NCI-H2171 (cell line): ENCODE measurements at places on chromosomes 4 and X.

DNA sequence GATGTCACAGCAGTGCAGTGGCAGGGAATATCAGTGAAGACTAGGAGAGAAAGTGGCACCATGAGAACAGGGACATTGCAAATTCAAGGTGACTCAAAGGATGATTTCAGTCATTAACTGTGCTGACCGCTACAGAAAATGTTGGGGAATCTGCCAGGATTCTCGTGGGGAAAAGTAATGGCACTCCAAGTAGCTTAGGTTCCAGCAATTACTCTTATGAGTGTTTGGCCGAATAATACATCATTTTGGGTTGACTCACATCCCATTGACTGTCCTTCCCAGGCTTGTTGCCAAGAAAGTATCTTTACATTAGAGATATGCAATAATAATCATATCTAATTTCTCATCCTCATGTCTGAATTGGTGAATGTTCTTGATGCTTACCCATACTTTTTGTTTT, 1411.1 kb upstream of the PCDH7 start:
- no peak for DNase-seq

DNA sequence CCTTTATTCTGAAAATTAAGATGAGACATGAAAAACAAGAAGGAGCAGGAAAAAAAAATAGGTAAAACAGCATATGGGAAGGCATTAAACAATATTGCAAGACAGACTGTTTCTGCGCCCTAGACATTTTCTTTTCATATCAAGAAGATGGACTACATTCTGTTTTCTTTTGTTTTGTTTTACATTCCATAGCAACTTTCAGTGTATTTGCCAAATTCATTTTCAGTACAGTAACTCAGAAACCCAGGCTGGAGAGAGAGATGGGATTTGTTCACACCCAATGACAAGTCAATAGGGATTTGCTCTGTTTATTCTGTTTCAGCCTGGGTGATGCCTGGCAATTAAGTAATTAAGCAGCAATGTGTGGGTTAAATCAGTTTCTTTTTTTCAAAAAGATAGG, 892.8 kb upstream of the DIAPH2 start:
- DNase-seq = no peak

GRCh38 chr4:142960126-142960525, 114.0 kb upstream of the INPP4B start:
- no peak for DNase-seq

- no peak for DNase-seq
Measured at GRCh38 chrX:26442340-26442739, 226.4 kb downstream of the MAGEB5 start.

- no peak for DNase-seq
Measured at GRCh38 chrX:17608888-17609287, 128.4 kb upstream of the SCML1 start.

- no peak for DNase-seq
Measured at GRCh38 chr4:123246085-123246484, 150.5 kb upstream of the SPRY1 start.

- no peak for DNase-seq
Measured at GRCh38 chrX:27890611-27891010, 82.8 kb downstream of the MAGEB10 start.

GRCh38 chrX:69991685-69992084, 58.1 kb downstream of the AWAT2 start:
- peak; percentile 24 for DNase-seq

GRCh38 chr4:177047070-177047850, 254.5 kb upstream of the VEGFC start:
- no peak for DNase-seq

- DNase-seq = no peak
Measured at GRCh38 chr4:159038536-159038935, 64.3 kb upstream of the RAPGEF2 start.

DNA sequence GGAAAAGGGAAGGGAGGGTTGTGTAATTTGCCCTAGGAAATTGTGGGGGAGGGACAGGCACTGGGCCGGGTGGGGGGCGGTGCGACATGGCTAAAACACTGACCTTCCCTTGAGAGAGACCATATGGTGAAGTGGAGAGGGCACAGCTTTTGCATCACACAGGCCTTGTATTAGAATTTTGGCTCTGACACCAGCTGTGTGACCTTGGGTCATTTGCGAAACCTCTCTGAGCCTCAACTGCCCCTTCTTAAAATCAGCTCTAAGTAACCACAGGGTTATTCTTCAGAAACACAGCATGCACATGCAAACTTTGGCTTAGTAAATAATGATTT, 25.8 kb downstream of the PDGFRA start:
- no peak for DNase-seq

GRCh38 chr4:24965627-24966026, 52.8 kb upstream of the CCDC149 start:
- DNase-seq = no peak

DNA sequence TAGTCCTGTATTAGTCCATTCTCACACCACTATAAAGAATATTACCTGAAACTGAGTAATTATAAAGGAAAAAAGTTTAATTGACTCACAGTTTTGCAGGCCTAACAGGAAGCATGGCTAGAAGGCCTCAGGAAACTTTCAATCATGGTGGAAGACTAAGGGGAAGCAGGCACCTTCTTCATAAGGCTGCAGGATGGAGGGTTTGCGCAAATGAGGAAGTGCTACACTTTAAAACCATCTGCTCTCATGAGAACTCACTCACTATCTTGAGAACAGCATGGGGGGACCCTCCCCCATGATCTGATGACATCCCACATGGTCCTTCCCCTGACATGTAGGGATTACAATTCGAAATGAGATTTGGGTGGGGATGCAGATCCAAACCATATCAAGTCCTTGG, 12.1 kb upstream of the MAGEA11 start:
- DNase-seq = no peak

- DNase-seq = no peak
Measured at GRCh38 chrX:153973127-153974002, 811 bp downstream of the TMEM187 start.

DNA sequence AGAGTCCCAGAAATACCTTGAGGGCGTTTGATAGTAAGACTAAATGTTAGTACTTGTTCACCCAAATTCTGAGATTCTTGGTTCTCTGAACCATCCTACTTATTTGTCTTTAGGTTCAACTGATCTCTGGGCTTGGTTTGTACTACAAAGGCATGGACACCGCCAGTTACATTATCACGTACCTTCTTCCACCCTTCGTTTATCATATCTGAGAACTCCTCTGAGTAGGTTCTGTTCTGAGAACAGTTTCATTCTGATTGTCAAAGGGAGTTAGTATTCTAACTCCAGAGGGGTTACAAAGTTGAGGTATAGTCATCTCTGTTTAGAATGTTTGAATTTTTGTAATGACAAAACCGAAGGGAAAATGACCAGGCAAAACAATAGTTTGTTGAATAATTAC, 19.3 kb downstream of the ZFX start:
- DNase-seq = no peak

- no peak for DNase-seq
Measured at GRCh38 chr4:176579226-176579625, 213.5 kb downstream of the VEGFC start.

DNA sequence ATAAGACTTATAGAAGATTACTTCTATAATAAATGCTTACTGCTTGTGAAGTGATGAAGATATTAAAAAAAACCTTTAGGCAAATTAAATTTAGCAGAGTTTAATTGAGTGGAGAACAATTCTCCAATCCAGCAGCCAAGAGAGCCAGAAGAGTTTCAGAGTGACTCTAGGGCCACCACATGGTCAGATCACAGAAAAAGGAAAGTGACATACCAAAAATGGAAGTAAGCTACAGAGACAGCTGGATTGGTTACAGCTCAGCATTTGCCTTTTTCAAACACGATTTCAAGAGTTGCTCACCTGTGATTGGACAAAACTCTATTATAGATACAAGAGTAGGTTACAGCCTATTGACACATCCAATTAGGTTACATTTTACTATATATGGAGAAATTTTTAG, 79.0 kb upstream of the TRAM1L1 start:
- no peak for DNase-seq

DNA sequence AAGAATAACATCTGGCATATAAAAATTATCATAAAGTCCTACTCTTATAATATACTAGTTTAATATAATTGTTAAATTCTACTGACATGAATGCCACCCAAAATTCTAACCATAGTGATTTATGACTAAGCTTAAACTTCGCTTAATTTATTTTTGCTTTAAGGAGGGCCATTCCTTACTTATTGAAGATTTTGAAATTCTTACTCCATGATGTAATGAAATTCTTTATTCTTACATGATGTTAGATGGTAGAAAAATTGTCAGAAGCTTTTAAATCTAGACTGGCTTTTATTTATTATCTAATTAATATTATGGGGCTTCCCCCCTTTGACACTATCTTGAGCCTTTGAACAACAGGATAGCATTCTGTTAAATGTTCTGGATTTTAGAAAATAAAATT, 19.5 kb upstream of the SUPT20HL2 start:
- no peak for DNase-seq

GRCh38 chr4:96056346-96056934, 216.5 kb downstream of the PDHA2 start:
- DNase-seq = no peak

GRCh38 chr4:76028350-76028765, 5.1 kb upstream of the CXCL10 start:
- no peak for DNase-seq

DNA sequence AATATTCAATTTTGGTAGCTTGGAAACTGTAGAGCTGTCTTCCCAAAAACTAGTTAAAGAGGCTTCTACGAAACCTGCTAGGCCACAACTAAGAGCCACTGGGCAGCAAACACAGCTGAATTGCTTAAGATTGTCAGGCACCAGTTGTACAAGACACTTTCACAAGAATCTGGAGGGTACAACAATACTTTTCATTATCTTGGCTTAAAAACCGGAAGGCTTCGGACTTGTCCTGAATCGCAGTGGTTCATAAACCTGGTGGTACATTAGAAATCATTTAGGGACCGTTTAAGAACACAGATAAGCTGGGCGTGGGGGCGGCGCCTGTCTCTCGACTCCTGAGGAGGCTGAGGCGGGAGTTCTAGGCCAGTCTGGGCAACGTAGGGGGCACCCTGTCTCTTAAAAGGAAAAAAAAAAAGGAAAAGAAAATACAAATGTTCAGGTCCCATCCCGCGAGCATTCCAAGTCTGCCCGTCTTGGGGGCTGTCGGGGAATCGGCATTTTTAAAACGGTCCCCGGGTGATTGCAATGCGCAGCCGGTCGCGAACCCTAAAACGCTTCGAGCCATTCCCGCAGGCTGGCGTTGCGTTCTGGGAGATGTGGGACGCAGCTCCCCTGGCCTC, 763 bp downstream of the PYURF start:
- no peak for DNase-seq

DNA sequence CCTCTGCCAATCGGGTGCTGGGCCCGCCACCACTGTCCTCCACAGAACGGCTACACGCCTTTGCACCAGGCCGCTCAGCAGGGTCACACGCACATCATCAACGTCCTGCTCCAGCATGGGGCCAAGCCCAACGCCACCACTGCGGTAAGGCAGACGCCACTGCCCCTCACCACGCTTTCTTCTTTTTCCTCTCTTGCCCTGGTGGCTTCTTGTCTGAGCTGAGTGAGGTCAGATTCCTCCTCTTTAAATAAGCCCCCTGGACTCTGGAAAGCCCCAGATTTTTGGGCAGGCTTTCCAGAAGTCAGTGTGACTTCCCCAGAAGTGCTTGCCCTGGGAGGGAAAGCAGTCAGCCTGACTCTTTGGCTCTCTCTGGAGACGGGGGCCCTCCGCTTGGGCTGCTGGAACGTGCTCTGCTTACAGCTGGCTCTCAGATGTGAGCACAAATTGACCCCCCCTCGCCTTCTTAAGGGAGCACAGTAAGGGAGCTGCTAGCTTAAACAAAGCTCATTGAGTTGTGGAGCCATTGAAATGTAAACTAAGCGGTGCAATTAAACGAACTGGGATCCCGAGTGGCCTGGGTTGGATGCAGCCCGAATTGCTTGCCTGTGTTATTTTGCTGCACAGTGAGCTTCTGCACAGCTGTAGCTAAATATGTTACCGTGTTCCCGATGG, 243.1 kb downstream of the ANK2 start:
- DNase-seq = peak; percentile 80

DNA sequence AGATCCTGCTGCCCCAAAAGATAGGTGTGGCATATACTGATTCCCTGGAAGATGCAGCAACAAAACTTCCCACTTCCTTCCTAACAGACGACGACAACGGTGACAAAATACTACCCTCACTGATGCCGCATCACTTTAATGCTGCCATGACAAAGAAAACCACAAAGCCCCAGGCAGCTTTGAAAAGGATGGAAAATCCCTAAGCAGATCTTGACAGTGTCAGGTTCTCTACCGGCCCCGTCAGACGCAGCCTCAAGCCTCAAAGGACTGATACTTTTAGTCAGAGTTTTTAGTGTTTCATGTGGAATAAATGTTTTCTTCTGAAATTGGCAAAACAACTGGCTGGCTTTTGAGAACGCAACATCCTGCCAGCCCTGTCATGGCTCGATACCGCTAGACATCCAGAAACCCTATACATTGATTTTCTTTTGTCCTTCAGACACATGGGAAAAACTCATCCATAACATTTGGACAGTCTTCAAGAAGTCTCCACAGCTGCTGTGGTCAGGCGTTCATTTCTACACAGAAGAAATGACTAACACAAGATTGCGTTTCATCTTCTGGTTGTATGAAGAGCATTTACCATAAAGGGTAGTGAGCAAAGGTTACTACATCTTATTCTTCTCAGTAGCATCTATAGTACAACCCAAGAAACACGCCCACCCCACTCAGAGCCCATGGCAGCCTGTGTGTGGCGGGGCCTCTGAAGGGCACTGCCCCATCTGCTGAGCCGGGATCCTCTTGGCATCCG, 60.1 kb downstream of the GATB start:
- no peak for DNase-seq

- DNase-seq = no peak
Measured at GRCh38 chr4:23876418-23877089, 13.3 kb downstream of the PPARGC1A start.

- no peak for DNase-seq
Measured at GRCh38 chr4:7276515-7276914, 84.2 kb downstream of the SORCS2 start.

DNA sequence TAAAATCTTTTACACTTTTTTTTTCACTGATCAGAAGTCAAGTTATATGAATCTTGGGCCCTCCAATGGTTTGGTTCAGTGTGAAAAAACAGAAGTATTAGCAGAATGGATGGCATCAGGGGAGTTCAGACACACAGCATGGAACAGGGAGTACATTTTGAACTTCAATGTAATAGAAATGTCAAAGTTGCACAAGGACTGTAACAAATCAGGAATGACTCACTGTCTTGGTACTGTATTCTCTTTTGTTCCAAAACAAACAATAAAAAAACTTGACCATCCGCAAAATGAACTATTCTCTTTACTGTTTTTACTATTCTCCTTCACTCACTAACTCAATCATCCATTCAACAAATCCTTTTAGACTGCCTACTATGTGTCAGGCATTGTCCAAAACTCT, 401.0 kb downstream of the FSTL5 start:
- DNase-seq = no peak

DNA sequence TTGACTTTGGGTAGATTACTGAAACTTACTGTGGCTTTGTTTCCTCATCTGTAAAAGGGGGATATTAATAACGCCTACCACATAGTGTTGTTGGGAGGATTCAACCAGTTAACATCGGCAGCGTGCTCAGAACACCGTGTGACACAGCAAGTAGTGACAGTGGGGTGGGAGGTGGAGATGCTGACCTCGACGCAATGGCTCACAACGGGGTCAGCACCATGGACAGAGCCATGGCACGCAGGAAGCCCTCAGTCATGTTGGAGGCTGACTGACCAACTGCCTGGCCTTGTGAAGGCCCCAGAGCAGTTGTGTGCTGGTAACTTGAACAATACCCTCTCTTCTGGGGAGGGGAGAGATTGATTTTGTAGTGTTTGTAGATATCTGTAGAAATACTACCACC, 93.2 kb downstream of the WFS1 start:
- no peak for DNase-seq

GRCh38 chr4:17272154-17272553, 239.7 kb downstream of the QDPR start:
- DNase-seq = no peak
